ENCODE measurements at places on chromosomes 5 and 9.
A peak's percentile ranks its signal among the peaks of the same experiment; 100 is the strongest.

- no peaks in the 10 kb centered on the region for H3K4me1 ChIP-seq
- H3K27me3 ChIP-seq: no peaks in the 10 kb centered on the region
- H3K4me3 ChIP-seq: no peak overlapping the region
- H3K36me3 ChIP-seq: no peaks in the 10 kb centered on the region
These were observed 6.4 kb upstream of the GLIS3 start for GRCh38 chr9:4306066-4306776.

DNA sequence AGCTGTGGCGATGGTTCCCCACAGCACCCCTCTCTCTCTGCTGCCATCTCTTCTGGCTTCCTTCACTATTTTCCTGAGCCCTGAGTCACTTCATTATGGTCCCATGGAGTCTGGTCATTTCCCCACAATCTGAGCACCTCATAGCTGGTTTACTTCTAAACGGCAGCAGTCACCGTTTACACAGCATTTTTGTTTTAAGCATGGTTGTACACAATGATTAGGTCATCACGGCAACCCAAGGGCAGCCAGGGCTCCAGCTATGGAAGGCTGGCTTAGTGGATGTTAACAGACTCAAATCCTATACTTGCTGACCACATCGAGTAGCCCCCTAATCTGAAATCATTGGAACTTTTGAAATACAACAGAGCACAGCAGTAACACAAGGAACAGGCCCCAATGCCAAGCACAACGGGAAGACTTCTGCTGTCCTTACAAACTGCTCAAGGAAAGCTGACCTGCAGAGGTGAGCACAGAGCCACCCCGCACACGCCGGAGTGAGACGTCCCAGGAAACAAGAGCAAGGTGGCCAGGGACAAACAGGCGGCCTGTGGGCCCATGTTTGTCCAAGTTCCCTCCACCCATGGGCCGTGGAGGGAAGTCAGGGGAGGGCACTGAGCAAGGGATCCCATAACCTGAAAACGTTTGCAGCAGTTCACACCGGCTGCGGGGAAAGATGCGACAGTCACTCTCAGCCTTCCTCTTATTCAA lies 22.9 kb downstream of the CAMSAP1 start:
- no peak overlapping the region for H3K4me3 ChIP-seq
- H3K4me1 ChIP-seq: peaks cover 2% of the 10 kb centered on the region
- H3K36me3 ChIP-seq: peaks cover 2% of the 10 kb centered on the region
- no peak overlapping the region for H3K27ac ChIP-seq

DNA sequence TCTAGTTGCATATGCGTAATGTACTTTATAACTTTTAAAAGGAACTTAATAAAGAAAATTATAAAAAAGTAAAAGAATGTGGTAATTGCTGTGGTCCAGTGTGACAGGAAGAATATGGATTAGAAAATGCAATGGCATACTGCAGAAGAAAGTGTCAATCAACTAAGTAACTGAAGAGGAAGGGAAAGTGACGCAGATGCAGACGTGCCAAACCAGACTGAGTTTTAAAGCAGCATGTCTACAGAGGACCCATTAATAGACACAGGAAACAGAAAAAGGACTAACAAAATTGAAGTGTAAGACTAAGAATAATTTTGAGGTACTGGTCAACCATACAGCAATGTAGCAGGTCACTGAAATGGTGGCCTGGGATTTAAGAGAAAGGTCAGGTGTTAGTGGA lies 73.3 kb downstream of the DPYSL3 start:
- no peak for DNase-seq
- H3K27me3 ChIP-seq: no peaks in the 10 kb centered on the region
- peaks cover 19% of the 10 kb centered on the region for H3K4me1 ChIP-seq
- no peaks in the 10 kb centered on the region for H3K36me3 ChIP-seq

GRCh38 chr5:140632366-140633020 lies 482 bp downstream of the CD14 start:
- peak overlapping the region; percentile 15 for H3K4me3 ChIP-seq
- no peaks in the 10 kb centered on the region for H3K4me1 ChIP-seq
- H3K27ac ChIP-seq: no peak overlapping the region
- no peaks in the 10 kb centered on the region for H3K27me3 ChIP-seq
- no peaks in the 10 kb centered on the region for H3K36me3 ChIP-seq

- H3K4me1 ChIP-seq: peaks cover 2% of the 10 kb centered on the region
- DNase-seq: no peak
- no peaks in the 10 kb centered on the region for H3K27me3 ChIP-seq
- H3K36me3 ChIP-seq: no peaks in the 10 kb centered on the region
These were observed 19.7 kb downstream of the TTC39B start for GRCh38 chr9:15287309-15287708.

GRCh38 chr9:128323212-128323730 lies 632 bp downstream of the COQ4 start:
- DNase-seq: no peak
- H3K27ac ChIP-seq: peak overlapping the region; percentile 48
- H3K4me1 ChIP-seq: no peaks in the 10 kb centered on the region
- peak overlapping the region; percentile 90 for H3K4me3 ChIP-seq
- H3K36me3 ChIP-seq: no peaks in the 10 kb centered on the region

DNA sequence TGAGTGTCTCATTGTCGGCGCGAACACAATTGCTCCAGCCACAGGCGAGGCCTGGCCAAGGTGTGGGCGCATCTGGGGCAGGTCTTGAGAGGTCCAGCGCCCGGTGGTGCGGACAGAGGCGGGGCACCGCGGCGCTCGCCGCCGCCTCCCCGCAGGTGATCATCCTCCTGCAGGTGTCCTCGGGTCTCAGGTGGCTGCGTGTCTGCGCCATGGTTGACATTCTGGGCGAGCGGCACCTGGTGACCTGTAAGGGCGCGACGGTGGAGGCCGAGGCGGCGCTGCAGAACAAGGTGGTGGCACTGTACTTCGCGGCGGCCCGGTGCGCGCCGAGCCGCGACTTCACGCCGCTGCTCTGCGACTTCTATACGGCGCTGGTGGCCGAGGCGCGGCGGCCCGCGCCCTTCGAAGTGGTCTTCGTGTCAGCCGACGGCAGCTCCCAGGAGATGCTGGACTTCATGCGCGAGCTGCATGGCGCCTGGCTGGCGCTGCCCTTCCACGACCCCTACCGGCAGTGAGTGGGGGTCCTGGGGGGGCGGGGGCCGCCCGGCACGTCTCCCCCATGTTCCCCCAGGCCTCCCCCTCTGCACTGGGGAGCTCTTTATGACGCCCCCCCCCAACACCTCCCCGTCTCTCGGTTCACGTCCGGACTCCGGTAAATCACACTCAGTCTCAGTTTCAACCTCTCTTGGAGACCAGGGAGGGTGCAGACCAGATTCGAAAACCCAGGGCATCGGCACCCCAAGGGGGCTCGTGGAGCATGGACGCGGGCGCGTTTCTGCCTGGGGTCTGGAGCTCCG lies 446 bp downstream of the NXNL2 start:
- peak overlapping the region; percentile 19 for H3K27ac ChIP-seq
- peak; percentile 80 for DNase-seq
- H3K4me1 ChIP-seq: no peaks in the 10 kb centered on the region
- H3K4me3 ChIP-seq: peak overlapping the region; percentile 3

- no peaks in the 10 kb centered on the region for H3K4me1 ChIP-seq
- no peak overlapping the region for H3K27ac ChIP-seq
- DNase-seq: no peak
- no peak overlapping the region for H3K4me3 ChIP-seq
- H3K27me3 ChIP-seq: no peaks in the 10 kb centered on the region
These were observed 23.6 kb upstream of the TNFSF8 start for GRCh38 chr9:114953959-114954358.

DNA sequence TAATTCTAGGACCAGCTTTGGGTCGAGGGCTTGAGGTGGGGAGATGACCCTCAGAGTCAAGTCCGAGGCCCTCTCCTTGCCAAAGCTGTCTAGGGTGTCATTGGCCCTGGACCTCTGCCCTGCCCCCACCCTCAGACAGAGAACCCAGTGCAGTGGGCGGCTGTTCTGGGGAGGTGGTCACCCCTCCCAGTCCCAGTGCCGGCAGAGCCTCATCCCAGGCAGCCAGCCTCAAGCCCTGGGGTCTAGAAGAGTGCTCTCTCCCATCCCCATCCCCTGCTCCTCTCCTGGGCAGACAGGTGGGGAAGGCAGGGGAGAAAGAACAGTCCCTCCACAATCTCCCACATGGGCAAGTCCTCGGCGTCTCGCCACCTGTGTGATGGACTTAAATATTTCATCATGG lies 7.0 kb downstream of the NTNG2 start:
- H3K27me3 ChIP-seq: no peaks in the 10 kb centered on the region
- DNase-seq: no peak
- no peaks in the 10 kb centered on the region for H3K4me1 ChIP-seq
- H3K27ac ChIP-seq: no peak overlapping the region

DNA sequence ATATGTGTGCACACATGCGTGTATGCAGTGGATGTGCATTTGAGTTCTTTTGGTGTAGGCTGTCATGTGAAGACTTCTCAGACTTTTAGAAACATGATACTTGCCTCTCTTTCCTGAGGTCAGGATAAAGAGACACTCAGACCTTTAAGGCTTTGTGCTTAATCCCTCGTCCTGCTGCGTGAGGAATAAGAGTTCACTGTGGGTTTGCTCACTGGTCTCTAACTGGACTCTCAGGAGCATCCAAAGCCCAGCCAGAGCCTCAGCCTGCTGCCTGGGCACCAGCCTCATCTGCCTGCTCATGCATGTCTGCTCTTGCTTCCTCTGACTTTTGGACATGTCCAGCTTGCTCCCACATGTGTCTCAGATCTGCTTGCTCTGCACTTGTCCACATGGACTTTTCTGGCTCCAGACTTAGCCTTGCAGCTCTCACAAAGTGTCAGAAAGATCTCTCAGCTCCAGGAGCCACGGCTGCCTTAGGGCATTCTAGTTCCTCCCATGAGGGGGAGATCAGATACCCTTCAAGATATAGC lies 65.1 kb upstream of the ZNF366 start:
- no peaks in the 10 kb centered on the region for H3K36me3 ChIP-seq
- no peaks in the 10 kb centered on the region for H3K27me3 ChIP-seq
- no peak overlapping the region for H3K4me3 ChIP-seq
- no peak for DNase-seq

GRCh38 chr5:97874491-97874890 lies 691.4 kb upstream of the RIOK2 start:
- no peak overlapping the region for H3K4me3 ChIP-seq
- H3K4me1 ChIP-seq: no peaks in the 10 kb centered on the region
- H3K36me3 ChIP-seq: no peaks in the 10 kb centered on the region
- DNase-seq: no peak

DNA sequence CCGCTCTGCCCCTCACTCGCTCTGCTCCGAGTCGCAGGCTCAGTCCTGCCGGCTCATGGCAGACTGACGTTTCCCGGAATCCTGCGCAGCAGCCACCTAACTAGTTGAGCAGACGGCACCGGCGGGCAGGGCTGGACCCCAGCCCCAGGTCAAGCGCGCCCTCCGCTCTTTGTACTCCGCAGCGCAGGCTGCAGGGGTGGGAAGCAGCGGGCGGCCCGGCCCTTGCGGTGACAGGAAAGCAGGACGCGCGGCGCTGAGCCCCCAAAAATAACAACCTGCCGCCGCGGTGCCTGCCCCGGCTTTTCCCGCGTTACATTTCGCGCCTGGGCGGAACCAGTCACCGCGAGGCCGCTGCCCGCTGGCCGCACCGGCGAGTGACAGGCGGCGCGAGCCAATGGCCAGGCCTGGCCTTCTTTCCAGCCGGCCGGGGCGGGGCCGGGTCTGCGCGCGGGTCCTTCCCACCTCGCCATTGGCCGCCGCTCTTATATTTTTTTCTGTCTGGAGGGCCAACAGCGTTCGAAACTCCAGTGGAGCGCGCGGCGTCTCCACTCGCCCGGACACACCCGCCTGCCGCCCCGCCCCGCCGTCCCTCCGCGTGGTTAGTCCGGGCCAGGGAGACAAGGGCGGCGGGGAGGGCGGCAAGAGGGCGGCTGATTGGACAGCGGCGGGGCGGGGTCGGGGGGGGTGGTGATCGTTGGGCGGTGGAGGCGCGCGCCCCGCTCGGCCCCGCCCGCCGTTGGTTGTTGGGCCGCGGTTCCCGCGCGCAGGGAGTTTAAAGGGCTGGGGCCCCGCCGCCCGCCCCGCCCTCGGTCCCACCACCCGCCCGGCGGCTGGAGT lies at the start of gene ZNF367:
TSS of gene ZNF367 (minus strand) at position 288 of the 837 bp plus-strand sequence. CDS start 338 bp downstream, outside the sequence.
- H3K4me1 ChIP-seq: peaks cover 3% of the 10 kb centered on the region
- peak within 1 kb of the TSS; percentile 68 for H3K27ac ChIP-seq
- DNase-seq: peak; percentile 99
- H3K27me3 ChIP-seq: no peaks in the 10 kb centered on the region
- H3K36me3 ChIP-seq: no peaks in the 10 kb centered on the region

- no peak for DNase-seq
- no peak overlapping the region for H3K4me3 ChIP-seq
- H3K36me3 ChIP-seq: no peaks in the 10 kb centered on the region
- no peaks in the 10 kb centered on the region for H3K27me3 ChIP-seq
- no peaks in the 10 kb centered on the region for H3K4me1 ChIP-seq
These were observed 92.0 kb upstream of the DNAH5 start for GRCh38 chr5:14036514-14036913.

- H3K27ac ChIP-seq: no peak overlapping the region
- DNase-seq: no peak
- H3K36me3 ChIP-seq: no peaks in the 10 kb centered on the region
These were observed 61.8 kb upstream of the SLC30A5 start for GRCh38 chr5:69032009-69032408.

- no peaks in the 10 kb centered on the region for H3K27me3 ChIP-seq
- peak overlapping the region; percentile 98 for H3K27ac ChIP-seq
- peaks cover 4% of the 10 kb centered on the region for H3K4me1 ChIP-seq
- H3K36me3 ChIP-seq: peaks cover 4% of the 10 kb centered on the region
- no peak for DNase-seq
These were observed 18.3 kb downstream of the ASPN start for GRCh38 chr9:92463984-92464383.

DNA sequence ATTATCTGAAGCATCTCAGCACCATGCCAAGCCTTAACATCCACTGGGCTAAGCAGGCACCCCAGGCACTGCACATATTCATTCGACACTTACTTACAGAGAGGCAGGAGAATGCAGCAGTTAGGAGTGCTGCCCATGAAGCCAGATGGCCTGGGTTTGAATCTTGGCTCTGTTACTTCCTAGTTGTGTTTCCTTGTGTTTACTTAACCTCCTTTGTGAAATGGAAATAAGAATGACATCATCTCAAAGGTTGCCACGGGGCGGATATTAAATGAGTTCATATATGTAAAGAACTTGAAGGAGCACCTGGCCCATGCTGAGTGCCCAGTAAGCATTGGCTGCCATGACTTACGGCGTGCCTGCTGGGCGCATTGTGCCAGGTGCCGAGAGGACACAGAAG lies 565.2 kb downstream of the CDK5RAP2 start:
- H3K4me3 ChIP-seq: no peak overlapping the region
- H3K36me3 ChIP-seq: no peaks in the 10 kb centered on the region
- H3K27ac ChIP-seq: no peak overlapping the region
- DNase-seq: no peak

GRCh38 chr5:115586525-115587146 lies 15.6 kb downstream of the TICAM2 start:
- H3K4me3 ChIP-seq: no peak overlapping the region
- H3K4me1 ChIP-seq: no peaks in the 10 kb centered on the region
- no peaks in the 10 kb centered on the region for H3K27me3 ChIP-seq
- no peaks in the 10 kb centered on the region for H3K36me3 ChIP-seq
- H3K27ac ChIP-seq: no peak overlapping the region

GRCh38 chr9:15372455-15372854 lies 50.2 kb upstream of the SNAPC3 start:
- no peaks in the 10 kb centered on the region for H3K36me3 ChIP-seq
- DNase-seq: no peak
- H3K27ac ChIP-seq: no peak overlapping the region
